Left cardiac atrium (tissue), 4 donors: ENCODE measurements at places on chromosomes 2 and 18. TPM values are rescaled to one million over a fixed set of nuclear protein-coding genes. Genes with fewer than 3 reads are reported as not detected.

SGPP2 gene
- 8.8 TPM for total RNA-seq

TMEM178A gene
- total RNA-seq: 2.0 TPM

PSMA8 gene
- not detected for total RNA-seq

MATN3 gene
- 0.29 TPM for total RNA-seq

CIB4 gene
- total RNA-seq: 0.44 TPM

GRCh38 chr2:109562421-109562820 lies 51.3 kb downstream of the SEPTIN10 start:
- DNase-seq: no peak

- DNase-seq: no peak
Observed at GRCh38 chr2:207274530-207275189, 108.9 kb upstream of the KLF7 start.

GRCh38 chr2:61135510-61135909 lies 26.5 kb upstream of the C2orf74 start:
- DNase-seq: no peak

- DNase-seq: no peak
Observed at GRCh38 chr2:21467910-21468309, 344.1 kb downstream of the TDRD15 start.

DNA sequence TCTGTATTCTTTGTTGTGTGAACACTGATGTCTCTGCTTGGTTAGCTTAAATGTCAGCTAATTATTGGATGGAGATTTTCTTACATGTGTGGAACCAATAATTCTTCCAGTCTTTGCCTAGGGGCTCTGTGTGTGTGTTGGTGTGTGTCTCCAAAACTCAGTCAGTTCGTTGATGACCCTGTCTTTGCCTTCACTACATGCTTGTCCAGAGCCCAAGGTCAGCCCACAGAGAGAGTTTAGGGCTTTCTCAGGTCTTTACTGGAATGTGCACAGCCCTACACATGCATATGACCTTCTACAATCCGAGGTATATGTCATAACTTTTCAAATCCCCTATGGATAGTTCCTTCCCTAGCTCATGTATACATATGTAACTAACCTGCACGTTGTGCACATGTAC lies 74.1 kb upstream of the LDAH start:
- no peak for DNase-seq

DNA sequence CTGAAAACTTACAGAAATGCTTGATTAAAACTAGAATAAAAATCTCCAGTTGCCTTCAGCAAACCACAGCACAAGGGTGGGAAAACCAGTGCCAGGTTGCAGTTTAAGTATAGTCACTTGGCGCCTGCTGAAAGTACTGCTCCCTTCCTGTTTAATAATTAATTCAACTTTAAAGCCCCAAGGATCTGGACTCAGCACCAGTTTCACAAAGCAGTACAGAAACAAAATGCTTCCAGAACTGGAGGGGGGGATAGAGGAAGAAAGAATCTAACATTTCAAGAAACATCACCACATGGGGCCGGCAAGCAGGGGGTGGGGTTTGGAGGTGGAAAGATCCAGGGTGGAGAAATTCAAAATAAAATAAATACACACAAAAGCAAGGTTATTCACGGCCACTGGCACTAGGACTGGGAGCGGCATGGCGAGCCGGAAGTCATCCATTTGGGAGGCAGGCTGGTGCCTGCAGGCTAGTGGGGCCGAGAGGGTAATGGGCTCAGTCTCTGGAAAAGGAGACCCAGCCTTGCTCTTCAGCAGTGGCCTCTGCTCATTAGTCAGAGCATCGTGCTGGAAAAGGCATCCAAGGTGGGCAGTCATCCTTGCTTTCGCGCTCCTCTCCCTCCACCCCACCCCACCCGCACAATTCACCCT lies 85.8 kb downstream of the POU3F3 start:
- no peak for DNase-seq

DNA sequence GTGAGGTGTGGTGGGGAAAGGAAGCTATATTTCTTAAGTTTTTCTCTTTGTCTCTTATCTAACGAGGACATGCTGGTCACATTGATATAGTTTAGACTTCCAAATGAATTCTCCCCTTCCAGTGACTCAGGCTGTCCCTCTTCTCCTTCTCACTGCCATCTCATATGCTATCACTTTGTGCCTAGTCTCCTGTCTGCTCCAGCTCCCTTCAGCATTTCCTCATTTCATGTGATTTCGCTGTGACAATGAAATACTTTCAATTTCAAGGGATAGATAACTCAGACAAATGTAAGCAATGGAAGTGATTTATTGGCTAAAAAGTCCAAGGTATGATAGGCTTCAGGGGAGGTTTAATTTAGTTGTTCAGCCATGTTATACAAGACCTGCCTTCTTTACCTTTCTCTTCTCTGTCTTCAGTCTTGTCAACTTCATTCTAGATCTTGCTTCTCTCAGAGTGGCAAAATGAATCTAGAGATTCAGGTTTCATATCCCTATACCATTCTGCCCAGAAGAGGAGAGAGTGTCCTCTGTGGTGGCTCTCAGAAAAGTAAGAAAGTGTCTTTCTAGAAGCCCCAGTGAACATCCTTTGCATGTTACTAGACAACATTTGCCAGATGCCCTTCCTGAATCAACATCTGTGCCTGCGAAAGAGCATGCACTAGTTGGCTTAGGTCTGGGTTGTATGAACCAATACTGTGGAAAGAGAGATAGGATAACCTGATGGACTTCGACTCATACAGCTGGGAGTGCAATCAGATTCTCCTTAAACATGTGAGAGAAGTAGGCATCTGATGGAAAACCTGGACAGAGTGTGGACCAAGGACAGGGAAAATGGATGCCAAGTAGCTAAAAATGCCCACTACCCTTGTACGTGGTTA lies 29.9 kb upstream of the GPR155 start:
- DNase-seq: no peak

DNA sequence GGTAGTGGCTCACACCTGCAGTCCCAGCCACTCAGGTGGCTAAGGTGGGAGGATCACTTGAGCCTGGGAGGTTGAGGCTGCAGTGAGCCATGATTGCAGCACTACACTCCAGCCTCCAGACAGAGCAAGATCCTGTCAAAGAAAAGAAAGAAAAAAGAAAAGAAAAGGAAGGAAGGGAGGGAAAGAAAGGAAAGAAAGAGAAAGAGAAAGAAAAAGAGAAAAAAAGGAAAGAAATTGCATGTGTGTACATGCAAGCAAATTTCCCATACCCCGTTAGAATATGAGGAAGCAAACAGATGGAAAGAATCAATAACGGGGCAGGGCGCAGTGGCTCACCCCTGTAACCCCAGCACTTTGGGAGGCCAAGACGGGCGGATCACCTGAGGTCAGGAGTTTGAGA lies 17.9 kb downstream of the TMEM127 start:
- no peak for DNase-seq

GRCh38 chr2:197760293-197760657 lies 24.8 kb downstream of the BOLL start:
- DNase-seq: no peak

DNA sequence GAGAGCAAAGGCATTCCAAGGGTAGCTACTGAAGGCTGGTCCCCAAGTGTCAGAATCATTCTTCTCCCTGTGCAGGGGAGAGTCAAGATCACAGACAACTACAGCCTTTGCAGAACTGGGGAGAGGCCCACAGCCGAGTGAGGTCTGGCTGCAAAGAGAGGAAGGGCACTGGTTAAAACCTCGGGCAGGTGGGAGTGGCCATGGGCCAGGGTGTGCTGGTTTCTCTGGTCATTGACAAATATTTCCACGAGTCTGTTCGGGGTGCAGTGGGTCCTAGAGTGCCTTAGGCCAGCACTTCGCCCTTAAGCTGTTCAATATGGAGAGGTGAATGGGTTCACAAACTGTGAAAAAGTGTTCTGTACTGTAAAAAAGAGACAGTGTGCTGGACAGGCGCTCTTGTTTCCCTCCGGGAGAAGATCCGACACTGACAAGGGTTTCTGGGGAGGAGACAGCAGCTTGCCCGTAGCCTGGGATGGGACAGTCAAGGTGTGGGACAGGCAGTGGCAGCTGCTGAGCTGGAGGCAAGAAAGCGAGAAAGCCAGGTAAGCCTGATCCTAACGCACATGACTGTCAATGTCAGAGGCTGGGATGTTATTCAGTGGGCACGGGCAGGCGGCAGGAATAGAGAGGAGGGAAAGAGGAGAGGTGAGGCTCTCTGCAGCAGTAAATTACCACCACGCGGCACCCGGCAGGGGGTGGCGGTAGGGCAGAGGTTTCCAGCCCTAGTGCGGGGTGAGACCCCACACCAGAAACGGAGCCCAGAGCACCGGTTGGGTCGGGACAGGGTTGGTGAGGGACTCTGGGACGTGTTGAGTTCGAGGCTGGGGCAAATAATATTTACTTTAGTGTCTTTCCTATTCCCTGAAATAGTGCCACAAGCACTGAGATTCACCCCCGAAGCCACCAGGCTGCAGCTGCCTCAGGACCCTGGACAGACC lies 2.0 kb downstream of the NPPC start:
- DNase-seq: no peak

DNA sequence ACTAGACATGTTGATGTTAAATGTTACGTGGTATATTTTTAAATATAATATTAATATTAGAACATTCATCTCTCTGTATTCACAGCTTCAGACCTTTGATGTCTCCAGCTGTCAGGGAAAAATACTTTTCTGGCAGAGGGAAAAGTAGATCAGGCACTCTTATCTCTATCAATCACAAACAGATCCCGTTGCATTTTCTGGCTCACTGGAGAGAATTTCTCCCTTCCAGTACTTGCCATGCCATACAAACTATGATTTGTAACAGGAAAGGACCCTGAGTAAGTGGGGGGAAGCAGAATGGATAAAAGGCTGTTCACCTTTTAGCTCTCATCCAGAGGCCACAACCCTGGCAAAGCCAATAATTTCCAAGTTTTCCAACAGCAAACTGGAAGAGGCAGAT lies 158.0 kb downstream of the TCF4 start:
- no peak for DNase-seq

DNA sequence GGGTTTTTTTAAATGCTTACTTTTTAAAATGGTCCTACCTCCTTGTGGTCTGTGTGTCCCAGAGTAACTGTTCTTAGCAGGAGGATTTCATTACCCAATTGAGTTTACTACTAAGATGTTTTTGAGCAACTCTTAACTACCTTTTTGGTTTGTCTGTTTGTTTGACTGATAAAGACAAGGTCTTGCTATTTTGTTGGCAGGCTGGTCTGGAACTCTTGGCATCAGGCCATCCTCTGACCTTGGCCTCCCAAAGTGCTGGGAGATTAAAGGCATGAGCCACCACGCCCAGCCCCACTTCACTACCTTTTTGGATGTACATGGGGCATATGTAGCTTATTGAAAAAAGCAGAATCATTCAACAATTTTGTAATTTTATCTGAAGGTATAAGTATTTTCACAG lies 14.9 kb downstream of the MRPS9 start:
- peak; percentile 57 for DNase-seq
